ENCODE measurements at places on chromosomes 11 and 22.

DNA sequence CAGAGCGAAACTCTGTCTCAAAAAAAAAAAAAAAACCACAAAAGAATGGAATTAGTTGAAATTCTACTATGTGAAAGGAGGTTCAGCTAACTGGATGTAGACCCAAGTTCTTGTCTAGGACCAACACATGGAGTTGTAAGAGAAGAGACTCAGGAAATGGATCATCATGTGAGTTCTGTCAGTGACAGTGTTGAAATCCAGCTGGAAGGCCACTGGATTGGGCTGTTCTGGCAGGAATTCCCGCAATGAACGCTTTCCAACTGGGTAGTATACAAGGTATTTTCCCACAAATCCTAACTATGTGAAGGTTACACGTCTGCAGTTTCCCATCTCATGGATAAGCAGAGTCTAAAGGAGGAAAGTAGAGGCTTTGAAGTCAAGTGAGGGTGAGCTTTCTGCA lies 151.2 kb downstream of the MAML2 start:
- no peak for DNase-seq

GRCh38 chr11:105489446-105489845 lies 120.4 kb upstream of the GRIA4 start:
- no peak for DNase-seq

DNA sequence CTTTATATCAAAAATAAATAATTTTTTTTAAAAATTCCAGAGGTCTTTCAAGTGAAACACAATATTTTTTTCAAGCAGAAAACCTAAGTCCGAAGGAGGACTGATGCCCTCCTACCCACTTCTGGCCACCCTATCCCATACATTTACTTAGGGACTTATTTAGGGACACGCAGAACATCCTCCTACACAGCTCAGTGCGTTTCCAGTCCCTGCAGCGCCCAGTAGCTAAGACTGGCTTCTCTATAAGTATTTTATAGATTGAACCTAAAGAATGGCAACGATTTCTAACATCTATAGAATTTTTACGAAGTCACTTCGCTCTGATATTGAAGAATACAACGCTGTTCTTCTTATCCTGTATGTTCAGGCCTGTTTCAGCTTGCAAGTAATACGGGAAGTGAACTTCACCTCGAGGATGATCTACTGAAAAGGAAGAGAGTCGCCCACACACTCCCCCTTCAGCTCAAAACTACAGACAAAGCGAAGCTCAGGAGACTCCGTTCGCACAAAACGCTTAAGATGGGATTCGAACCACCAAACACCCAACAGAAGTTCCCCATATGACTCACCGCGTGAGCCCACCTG lies 328 bp downstream of the CHEK2 start:
- no peak for DNase-seq

- no peak for DNase-seq
These were observed 170.8 kb downstream of the DDX10 start for GRCh38 chr11:108835624-108836023.
